Smooth muscle cell of the coronary artery (primary cell): ENCODE measurements at places on chromosomes 13 and 19. TPM values are rescaled to one million over a fixed set of nuclear protein-coding genes. Genes with fewer than 3 reads are reported as not detected.

Gene HSH2D
- not detected in 2 replicates for total RNA-seq

Gene SMIM44
- total RNA-seq, result not detected in 2 replicates

Gene METTL21C
- not detected in 2 replicates for total RNA-seq

Gene PALM
- 6.0 and 26.7 TPM in 2 replicates for total RNA-seq

Gene TBC1D4
- 6.5 and 17.2 TPM in 2 replicates for total RNA-seq

Gene MBOAT7
- 7.8 and 27.6 TPM in 2 replicates for total RNA-seq

Gene KRTDAP
- not detected in 2 replicates for total RNA-seq

Gene CILP2
- 0.08 and 0.12 TPM in 2 replicates for total RNA-seq

Gene NXNL1
- not detected in 2 replicates for total RNA-seq

Gene CLDN10
- 3.0 TPM in 1 of 2 replicates, not detected in the other for total RNA-seq

Gene IQCN
- 0.23 and 1.3 TPM in 2 replicates for total RNA-seq

Gene ZNF302
- 12.1 and 12.6 TPM in 2 replicates for total RNA-seq

Gene PEPD
- total RNA-seq, result 69.5 and 108 TPM in 2 replicates

Gene TTYH1
- total RNA-seq, result not detected in 2 replicates

Gene GPR180
- 4.1 and 10.7 TPM in 2 replicates for total RNA-seq

Gene PSG5
- total RNA-seq, result 0.75 and 2.7 TPM in 2 replicates

Gene RNF113B
- total RNA-seq, result not detected in 2 replicates

Gene RETN
- not detected in 2 replicates for total RNA-seq

Gene DBP
- total RNA-seq, result 2.8 and 8.1 TPM in 2 replicates

Gene ACP7
- total RNA-seq, result 0.23 and 0.30 TPM in 2 replicates

Gene LEUTX
- total RNA-seq, result not detected in 2 replicates

Gene RFPL4A
- total RNA-seq, result 0.08 TPM in 1 of 2 replicates, not detected in the other

Gene SLC5A5
- total RNA-seq, result not detected in 2 replicates

Gene PEAK3
- total RNA-seq, result not detected in 2 replicates

Gene PSPN
- total RNA-seq, result 0.53 and 0.70 TPM in 2 replicates

Gene BIVM
- 9.0 and 12.3 TPM in 2 replicates for total RNA-seq

Gene ABCC4
- total RNA-seq, result 10.1 and 15.6 TPM in 2 replicates

Gene SBSN
- total RNA-seq, result 0.23 and 235 TPM in 2 replicates

Gene TMEM38A
- total RNA-seq, result 3.7 TPM in 2 replicates

Gene FAM124A
- 0.30 and 0.59 TPM in 2 replicates for total RNA-seq

Gene PLPPR2
- total RNA-seq, result 7.1 and 10.9 TPM in 2 replicates

Gene SYNE4
- total RNA-seq, result 0.08 TPM in 1 of 2 replicates, not detected in the other

Gene LYPD5
- 0.68 and 1.2 TPM in 2 replicates for total RNA-seq

Gene ICAM1
- 7.5 and 20.7 TPM in 2 replicates for total RNA-seq

Gene VAV1
- not detected in 2 replicates for total RNA-seq

Gene CEACAM5
- not detected in 2 replicates for total RNA-seq

Gene DDA1
- total RNA-seq, result 8.4 and 34.8 TPM in 2 replicates

Gene KIR2DL3
- not detected in 2 replicates for total RNA-seq

Gene GPR32
- total RNA-seq, result not detected in 2 replicates

Gene IZUMO4
- 0.90 and 2.1 TPM in 2 replicates for total RNA-seq

Gene TMEM205
- total RNA-seq, result 66.0 and 68.6 TPM in 2 replicates

Gene PNMA8B
- 0.38 and 3.6 TPM in 2 replicates for total RNA-seq

Gene MBD3L3
- total RNA-seq, result not detected in 2 replicates

Gene CCDC61
- total RNA-seq, result 6.0 and 6.4 TPM in 2 replicates

Gene DLEU7
- not detected in 2 replicates for total RNA-seq

Gene CLN5
- 17.9 and 22.7 TPM in 2 replicates for total RNA-seq

Gene WDR83
- 11.0 and 13.0 TPM in 2 replicates for total RNA-seq

Gene MED29
- total RNA-seq, result 9.4 and 11.0 TPM in 2 replicates

Gene RPS19
- 1,770 and 2,154 TPM in 2 replicates for total RNA-seq

Gene INSL3
- not detected in 2 replicates for total RNA-seq

Gene NOSIP
- total RNA-seq, result 95.9 and 120 TPM in 2 replicates

Gene MARCHF2
- total RNA-seq, result 86.8 and 95.1 TPM in 2 replicates

Gene DIAPH3
- total RNA-seq, result 0.35 and 7.4 TPM in 2 replicates

Gene CRX
- not detected in 2 replicates for total RNA-seq

Gene ZNF234
- 8.1 and 9.2 TPM in 2 replicates for total RNA-seq

Gene TEX29
- 0.15 and 3.6 TPM in 2 replicates for total RNA-seq

Gene THSD8
- total RNA-seq, result 0.30 TPM in 1 of 2 replicates, not detected in the other
